ENCODE measurements at places on chromosomes 5 and 9.

GRCh38 chr5:146098047-146098446, 7.3 kb downstream of the PLAC8L1 start:
- DNase-seq: no peak

- no peak for DNase-seq
Measured at GRCh38 chr5:177620560-177620959, 20.6 kb downstream of the B4GALT7 start.

GRCh38 chr5:92864591-92864990, 716.4 kb downstream of the NR2F1-AS1 start:
- DNase-seq: no peak

GRCh38 chr5:56710826-56711590, 104.3 kb upstream of the MAP3K1 start:
- DNase-seq: peak; percentile 34

GRCh38 chr9:135507104-135508035, 6.9 kb downstream of the MRPS2 start:
- no peak for DNase-seq

- DNase-seq: no peak
Measured at GRCh38 chr5:35131723-35132122, 84.0 kb upstream of the AGXT2 start.

DNA sequence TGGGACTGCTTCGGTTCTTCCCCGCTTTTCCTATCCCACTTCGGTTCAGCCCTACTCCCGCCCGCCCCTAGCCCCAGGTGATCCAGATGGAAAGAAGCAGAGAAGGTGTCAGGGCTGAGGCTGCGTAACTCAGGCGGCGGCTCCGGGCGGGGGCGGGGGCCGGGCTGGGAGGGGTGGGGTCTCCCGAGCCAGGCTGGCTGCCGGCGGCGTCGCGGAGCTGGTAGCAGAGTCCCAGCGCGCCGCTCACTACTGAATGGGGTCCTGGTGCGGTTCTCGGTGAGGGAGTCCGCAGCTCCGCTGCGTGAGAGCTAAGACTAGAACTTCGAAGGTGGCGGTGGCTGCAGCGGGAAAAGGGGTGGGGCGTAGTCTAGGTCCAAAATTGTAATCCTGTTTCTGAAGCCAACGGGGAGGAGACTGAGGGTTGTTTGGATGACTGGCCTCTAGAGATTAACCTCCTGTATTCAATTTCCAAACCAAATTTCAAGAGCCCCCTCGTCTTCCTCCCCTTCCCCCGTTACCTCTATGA, 1.4 kb downstream of the PRR16 start:
- no peak for DNase-seq

DNA sequence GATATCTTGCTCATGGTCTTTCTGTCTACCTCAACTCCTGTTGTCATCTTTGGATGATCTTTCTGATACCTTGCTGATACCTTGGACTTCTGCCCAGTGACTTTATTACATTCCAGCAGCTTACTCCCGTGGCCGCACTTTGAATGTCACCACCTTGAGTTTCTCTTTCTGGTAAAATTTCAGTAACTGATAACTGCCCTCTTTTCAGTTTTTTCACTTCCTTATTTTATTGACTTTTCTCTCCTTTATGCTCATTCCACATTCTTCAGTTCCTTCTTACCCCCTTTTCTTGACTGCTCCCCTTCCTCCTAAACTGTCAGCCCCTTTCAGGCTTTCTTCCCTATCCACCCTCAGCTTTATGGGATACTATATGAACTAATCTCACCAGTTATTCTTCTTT, 7.0 kb upstream of the FBXO4 start:
- no peak for DNase-seq

DNA sequence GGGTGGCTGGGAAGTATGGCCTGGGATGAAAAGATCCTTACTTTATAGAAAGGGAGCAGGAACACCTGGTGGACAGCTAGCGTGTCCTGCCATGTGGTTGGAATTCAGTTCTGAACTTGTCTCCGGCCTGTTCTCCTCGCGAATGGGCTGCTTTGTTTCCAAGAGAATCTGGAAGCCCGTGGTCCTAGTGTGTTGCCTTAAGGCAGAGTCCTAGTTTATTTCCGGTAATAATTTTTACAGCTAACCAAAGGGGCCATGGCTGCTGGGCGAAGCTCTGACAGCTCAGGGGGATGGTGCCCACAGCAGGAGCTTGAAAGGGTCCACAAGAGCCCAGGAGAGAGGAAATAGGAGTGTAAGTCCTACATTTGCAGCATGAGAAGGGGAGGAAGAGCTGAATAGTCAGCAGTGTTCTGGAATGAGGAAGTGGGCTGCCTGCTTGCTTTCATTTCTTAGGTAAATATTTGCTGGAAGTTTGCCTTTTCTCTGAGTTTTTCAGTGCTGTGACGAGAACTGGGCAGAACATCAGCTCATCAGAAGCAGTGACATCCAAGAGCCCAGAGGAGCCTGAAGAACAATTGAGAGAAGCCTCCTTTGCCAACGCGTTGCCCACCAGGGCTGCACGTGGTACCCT, 13.1 kb upstream of the IGFBPL1 start:
- DNase-seq: no peak

- no peak for DNase-seq
Measured at GRCh38 chr9:121817476-121817875, 166.0 kb downstream of the DAB2IP start.

DNA sequence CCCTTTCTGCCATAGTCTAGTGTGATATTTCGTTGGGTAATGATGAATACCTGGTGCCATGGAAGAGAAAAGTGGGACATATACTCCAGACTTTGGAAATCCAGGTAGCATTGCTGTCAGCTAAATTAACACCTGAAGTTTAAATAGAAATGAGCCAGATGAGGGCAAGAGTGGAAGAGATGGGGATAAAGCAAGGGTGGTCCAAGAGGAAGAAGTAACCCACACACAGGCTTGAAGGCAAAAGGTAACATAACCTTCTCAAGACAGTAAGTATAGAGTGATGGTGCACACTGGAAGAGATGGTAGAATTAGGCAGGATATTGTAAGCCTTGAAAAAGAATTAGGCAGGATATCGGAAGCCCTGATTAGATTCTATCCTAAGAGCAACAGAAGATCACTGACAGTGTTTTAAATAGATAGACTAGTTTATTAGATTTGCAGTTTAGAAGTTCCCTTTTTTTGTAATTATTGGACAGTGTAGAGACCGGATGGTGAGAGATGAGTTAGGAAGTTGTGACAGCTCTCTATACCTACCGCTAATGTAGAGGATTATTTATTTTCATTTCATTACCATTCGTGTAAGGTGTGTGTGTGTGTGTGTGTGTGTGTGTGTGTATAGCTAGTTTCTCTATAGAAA, 16.8 kb downstream of the ANXA1 start:
- peak; percentile 35 for DNase-seq

- no peak for DNase-seq
Measured at GRCh38 chr9:93730217-93730616, 153.8 kb downstream of the PHF2 start.

DNA sequence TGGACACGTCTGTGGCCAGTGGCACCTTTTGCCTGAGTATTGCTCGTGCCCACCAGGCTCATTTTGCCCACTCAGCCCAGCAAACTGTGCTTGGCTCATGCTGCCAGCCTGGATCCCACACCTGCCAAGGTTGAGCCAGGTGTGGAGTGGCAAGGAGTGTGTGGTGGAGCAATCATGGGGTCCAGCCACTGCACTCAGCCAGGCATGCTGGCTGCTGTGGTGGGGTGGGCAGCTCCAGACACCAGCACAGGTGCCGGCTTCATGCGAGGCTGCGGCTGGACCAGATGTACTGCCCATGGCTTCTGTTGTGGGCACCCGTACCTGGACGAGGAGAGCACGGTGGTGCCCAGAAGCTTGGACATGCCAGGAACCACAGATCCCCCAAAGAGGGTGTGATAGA, 364.1 kb downstream of the TMEM38B start:
- DNase-seq: no peak

DNA sequence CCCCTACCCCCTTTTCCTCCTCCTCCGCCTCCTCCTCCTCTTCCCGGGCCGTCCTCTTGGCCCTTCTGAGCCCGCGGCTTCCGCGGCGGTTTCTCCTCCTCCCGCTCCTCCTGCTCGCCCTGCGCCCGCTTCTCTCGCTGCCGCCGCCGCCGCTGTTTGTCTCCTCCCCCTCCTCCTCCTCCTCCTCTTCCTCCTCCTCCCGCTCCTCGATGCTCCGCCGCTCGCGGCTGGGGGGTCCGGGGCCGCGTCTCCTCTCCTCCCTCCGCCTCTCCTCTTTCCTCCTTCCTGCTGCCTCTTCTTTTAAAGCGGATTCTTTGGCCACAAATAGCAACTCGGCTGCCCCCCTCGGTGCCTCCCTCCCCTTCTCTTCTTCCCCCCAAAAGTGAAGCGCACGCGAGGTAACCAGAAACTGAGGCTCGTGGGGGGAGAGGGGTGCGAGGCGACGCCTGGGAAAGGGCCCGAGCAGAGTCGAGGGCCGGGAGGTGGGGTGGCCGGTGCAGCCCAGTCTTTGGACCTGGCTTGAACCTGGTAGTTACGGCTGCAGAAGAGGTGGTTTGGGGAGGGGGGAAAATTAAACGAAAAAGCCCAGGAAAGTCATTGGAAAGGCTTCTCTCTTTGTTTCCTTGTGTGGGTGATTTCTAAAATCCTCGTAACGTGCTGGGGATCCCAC, 1058.5 kb upstream of the DMAC1 start:
- no peak for DNase-seq

- DNase-seq: no peak
Measured at GRCh38 chr5:147565524-147565923, 55.7 kb upstream of the DPYSL3 start.

DNA sequence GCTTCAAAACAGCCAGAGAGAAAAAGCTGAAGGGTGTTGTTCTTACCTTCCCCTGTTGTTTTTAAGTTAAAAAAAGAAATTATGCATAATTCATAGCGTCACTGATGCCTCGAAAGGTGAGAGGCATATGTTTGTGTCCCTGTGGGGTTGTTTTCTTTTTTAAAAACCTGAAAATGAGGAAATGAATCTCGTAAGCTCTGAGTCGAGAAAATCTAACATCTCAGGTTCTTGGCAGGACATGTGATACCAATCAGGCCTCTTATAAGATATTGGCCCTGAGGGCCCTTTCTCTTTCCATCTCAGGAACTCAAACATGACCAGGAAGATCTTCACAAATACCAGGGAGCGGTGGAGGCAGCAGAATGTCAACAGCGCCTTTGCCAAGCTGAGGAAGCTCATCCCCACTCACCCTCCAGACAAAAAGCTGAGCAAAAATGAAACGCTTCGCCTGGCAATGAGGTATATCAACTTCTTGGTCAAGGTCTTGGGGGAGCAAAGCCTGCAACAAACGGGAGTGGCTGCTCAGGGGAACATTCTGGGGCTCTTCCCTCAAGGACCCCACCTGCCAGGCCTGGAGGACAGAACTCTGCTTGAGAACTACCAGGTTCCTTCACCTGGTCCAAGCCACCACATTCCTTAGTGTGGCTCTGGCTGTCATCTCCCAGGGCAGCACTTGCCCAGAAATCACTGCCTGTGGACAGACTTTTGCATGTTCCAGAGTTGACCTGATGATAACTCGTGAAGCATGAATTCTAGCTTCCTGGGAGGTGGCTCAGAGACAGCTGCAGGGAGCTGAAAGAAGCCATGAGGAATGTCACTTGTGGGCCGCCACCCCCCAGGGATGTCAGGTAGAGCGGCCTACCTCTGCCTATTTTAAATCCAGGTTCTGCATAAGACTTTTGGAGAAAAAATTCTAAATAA, at the start of gene TAL2:
TAL2 (plus strand) TSS at position 274 of the 921 bp plus-strand sequence; CDS start at position 314, 40 bp downstream.
- DNase-seq: no peak

- no peak for DNase-seq
Measured at GRCh38 chr5:96084874-96085506, 123.3 kb upstream of the ELL2 start.

DNA sequence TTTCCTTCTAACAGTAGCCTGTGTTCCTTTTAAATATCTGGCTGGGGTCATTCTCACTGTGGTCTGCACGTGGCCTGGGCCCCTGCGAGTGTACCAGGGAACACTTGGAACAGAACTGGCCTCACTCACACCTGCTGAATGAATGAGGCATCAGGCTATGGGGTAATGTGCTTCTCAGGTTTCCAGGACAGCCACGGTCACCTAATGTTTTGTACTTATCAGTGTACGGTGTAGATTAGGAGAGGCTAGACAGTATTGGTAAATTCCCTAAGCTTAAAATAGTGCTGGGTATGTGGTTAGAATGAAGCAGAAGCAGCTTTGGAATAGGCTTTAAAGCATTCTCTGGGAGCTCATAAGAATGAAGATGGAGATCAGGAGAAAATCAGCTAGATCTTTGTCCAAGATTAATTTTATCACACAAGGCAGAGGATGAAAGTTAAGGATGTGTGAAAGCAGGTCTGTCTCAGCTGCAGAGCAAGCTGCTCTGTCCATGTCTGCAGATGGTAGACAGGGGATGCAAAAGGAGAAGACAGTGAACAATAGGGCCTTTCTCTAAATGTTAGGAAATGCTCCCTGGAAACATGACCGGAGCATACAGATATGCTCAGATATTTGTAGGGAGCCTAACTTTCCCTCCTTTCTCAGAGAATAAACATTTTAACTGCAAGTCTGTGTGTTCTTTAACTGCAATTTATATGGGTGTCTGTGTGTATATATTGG, 267.5 kb downstream of the NR3C1 start:
- DNase-seq: no peak

GRCh38 chr5:76351176-76351575, 51.9 kb upstream of the IQGAP2 start:
- DNase-seq: no peak

DNA sequence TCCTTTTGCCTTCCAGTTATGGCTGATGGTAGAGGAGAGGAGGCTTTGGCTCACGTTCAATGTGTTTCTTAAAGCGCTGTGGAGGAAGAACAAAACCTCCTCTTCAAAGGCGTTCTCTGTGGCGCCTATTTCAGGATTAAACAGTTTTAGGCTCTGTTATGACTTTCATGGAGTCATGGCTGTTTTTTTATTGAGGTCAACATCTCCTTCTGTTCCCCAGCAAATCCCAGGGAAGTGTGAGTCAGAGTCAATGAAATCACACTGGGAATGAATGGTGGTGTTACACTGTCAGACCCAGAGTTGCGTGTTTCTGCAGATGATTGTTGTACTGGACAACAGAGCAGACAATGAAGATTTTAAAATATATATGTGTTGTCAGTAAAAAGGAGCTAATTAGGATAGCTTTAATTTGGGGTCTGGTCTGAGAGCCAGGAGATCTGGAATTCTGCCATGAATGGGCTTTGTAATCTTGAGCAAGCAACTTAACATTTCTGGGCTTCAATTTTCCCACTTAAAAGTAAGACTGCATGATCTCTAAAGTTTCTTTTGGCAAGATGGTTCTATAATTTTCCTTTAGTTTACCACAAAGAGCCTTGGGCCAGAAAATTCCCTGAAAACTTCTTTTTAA, 240.7 kb downstream of the CSNK1G3 start:
- DNase-seq: no peak

- no peak for DNase-seq
Measured at GRCh38 chr5:81849770-81850367, 99.0 kb upstream of the SSBP2 start.

GRCh38 chr5:44875661-44876605, 67.2 kb downstream of the MRPS30 start:
- peak; percentile 25 for DNase-seq

- no peak for DNase-seq
Measured at GRCh38 chr5:38752622-38753021, 93.2 kb upstream of the OSMR start.

- DNase-seq: no peak
Measured at GRCh38 chr5:36494841-36495601, 111.4 kb upstream of the SLC1A3 start.

GRCh38 chr9:130198501-130199179, 26.4 kb downstream of the NCS1 start:
- DNase-seq: no peak

- DNase-seq: no peak
Measured at GRCh38 chr9:111300140-111300735, 29.8 kb downstream of the OR2K2 start.

- DNase-seq: no peak
Measured at GRCh38 chr5:2996248-2996647, 244.8 kb upstream of the IRX2 start.
